ENCODE measurements at places on chromosomes 1 and 21.

GRCh38 chr1:33623811-33624210 is 151.4 kb downstream of the ZSCAN20 start:
- no peak for DNase-seq

DNA sequence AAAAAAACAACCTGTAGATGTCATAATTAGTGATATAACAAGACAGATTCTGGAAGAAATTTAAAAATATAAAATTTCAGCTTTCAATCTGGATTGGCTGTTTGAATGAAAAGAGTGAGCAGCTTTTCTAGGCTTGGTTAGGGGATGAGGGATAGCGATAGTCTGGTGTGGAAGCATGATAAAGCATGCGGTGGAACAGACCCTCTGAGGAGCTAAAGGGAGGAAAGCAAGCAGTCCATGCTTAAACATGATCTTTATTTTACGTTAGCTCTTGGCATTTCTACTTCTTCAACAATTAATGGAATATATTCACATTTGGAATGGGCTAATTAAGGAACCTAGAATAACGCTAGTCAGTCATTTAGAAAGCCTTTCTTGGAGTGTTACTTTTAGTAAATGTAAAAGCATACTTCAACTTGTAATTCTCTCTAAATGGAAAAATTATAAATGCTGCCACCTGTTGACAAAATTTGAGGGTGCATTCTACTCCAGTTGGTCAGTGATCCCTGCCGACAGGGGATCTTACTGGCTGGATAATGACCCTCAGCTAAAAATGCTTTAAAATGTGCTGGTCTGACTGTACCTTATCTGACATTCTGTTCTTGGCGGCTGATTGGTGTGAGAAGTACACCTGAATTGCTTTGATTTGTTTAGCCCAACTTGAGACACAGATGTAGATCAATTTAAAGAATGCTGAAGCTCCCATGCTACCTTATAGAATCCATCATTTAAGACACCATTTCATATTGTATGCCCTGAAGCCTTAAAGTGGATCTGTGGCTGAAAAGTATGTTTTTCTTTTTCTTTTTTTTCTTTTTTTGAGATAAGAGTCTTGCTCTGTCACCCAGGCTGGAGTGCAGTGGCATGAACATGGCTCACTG is 61.2 kb downstream of the AK4 start:
- DNase-seq: no peak

DNA sequence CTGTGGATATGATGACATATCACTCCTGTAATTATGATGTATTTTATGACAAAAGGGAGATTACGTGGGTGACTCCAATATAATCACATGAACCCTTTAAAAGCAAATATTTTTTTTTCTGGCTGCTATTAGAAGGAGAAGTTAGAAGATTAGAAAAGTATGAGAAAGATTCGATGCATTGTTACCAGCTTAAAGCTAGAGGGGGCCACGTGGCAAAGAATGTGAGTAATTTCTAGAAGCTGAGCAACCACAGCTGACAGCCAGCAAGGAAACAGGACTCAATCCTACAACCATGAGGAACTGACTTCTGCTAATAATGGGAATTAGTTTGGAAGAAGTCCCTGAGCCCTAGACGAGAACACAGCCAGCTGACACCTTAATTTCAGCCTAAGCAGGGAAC is 56.3 kb upstream of the C1orf87 start:
- DNase-seq: no peak

DNA sequence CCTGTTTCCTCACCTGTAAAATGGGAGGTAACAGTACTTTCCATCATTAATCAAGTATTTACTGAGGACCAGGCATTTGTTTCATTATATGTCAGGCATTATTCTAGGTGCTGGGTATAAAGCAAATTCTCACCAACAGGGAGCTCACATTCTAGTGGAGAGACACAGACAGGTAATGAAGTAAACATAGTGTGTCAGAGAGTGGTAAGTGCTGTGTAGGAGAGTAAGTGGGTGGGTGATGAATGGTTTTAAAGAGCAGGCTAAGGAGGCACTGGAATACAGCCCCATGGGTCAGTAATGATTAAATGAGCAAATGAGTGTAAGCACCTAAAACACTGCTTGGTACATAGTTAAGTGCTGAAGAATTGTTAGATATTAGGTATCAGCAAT is 60.4 kb downstream of the DNTTIP2 start:
- no peak for DNase-seq

DNA sequence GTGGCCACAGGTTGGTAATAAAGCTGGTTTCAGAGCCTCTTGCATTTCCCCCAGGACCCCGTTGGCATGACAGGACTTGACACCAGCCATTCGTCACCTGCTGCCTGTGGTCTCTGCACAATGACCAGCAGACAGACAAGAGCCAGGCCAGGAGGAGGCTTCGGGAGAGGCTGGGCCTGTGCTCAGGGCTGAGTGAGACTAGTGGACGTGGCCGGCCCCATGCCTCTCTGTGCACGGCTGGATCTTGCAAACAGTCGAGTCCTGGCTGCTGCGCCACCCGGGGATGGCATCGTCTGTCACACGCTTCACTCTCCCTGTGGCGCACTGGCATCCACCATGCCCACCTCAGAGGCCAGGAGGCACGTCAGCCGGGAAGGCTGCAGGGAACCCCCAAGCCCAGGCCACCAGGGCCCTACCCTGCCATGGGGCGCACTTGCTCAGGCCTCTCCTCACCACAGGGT is 177.4 kb upstream of the ARHGEF16 start:
- no peak for DNase-seq

DNA sequence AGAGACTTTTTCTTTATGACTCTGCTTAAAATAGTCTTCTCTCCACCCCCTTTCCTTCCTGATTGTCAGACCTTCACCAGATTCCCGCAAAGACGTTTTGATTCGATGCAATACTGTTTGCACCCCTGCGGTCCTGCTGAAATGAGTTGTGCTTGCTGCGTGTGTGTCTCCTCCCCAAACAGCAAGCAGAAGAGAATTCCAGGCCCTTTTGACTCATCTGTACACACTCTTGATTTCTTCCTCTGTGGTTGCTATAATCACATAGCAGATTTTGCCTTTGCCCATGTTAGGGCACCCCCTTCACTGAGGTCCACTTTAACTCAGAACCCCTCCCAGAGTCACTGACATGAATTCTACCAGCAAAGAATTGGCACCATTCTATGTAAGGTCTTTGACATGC is 136.5 kb downstream of the ZZZ3 start:
- DNase-seq: no peak

DNA sequence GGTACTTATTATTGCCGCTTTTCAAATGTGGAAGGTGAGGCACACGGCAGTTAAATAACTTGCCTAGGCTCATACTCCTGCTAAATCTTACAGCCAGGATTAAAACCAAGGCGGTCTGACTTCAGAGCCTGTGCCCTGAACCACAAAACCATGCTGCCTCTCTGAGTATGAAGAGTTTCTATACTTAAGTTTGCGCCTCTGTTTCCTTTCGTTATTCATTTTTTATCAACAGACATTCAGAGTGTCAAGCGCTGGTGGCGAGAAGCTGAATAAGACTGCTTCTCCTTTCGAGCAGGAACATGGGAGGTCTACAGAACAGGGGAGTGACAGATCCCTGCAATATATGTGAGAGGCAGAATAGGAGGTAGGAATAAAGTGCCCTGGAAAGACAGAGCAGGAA is 96.0 kb upstream of the DUSP10 start:
- no peak for DNase-seq

DNA sequence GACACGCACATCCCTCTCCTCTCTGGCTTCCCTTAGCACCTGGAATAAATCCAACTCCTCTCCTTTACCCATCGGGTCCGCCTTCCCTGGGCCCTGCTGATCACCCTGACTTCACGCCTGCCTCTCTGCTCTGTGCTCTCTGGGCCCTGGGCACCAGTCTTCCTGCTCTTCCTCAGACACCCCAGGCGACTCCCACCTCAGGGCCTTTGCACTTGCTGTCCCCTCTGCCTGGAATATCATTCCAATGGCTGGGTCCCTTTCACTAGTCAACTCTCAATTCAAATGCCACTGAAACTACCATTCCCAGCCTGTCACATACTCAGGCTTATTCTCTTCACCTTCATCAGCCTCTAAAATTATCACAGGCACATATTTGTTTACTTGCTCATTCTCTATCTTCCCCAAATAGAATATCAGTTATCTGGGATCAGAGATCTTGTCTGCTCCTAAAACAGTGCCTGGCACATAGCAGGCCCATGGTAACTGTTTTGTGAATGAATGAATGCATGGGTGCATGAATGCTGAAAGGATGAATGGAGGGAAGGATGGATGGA is 27.2 kb upstream of the SELENON start:
- no peak for DNase-seq

DNA sequence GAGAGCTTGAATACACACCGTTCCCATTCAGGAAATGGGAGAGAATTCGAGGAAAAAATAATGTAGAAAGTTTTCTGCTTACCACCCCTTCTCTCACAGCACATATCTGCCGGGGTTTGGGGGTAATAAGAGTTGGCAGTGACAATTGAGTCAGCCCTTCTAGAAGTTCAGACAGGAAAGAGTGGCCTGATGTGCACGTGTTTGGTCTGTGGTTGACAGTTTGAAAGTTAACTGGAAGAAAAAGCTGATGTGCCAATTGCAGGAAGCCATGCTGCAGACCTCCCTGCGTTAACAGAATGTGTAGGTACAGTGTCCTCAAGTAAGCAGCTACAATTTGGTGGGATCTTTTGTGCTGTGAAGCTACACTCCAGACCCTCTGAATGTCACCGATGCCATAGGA is 50.9 kb downstream of the DHX9 start:
- no peak for DNase-seq

GRCh38 chr1:113109908-113110554 is 37.0 kb downstream of the LRIG2 start:
- DNase-seq: no peak

DNA sequence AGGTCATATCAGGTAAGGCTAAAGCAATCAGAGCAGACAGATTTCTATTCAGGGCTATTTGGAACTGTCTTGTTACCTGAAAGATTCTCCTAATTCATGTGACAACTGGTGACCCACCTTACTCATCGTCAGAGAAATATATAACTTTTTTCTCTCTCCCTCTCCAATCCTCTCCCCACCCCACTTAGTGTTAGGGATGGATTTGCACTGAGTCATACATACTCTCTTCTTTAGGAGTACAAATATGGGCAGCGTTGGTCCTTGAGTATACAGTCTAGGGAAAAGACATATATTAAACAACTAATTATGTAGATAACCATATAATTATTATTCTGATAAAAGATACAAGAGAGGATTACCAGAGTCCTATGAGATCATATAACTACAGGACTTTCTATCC is 246.3 kb downstream of the HHIPL2 start:
- no peak for DNase-seq

DNA sequence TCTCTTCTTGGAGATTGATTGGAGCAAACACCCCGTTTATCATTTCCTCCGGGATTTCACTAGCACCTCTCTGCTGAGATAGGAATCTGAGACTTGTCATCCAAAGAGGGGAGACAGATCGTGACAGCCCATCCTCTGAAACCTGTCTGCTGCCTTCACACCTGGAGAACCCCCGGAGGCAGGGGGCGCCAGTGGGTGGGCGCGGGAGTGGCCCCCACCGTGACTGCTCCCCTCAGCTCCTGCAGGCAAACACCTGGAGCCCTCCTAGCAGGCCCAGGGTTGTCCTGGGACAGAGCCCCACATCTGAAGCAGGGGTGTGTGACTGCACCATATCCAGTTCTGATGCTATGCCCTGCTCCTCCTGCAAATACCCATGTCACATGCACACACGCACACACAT is 209.5 kb upstream of the POU3F1 start:
- DNase-seq: no peak

DNA sequence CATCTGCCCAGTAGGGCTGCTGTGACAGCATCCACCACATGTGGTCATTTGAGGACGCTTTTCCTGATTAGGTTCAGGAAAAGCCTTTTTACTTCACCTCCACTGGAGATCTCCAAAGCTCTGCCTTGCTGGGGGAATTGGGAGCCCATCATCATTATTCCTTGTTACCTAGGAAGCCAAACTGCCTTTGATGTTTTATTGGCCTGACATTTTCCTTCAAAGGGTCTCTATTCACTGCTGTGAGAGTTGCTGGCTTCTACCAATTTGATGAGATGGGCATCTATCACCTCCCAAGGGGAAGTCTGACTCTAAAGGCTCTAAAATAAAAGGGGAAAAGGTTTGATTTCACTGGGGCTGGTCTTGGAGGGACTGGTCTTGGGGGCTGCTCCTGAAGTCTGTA is 678.6 kb downstream of the PTPRU start:
- DNase-seq: no peak

- DNase-seq: no peak
Measured at GRCh38 chr1:96804648-96805047, 83.1 kb downstream of the PTBP2 start.

DNA sequence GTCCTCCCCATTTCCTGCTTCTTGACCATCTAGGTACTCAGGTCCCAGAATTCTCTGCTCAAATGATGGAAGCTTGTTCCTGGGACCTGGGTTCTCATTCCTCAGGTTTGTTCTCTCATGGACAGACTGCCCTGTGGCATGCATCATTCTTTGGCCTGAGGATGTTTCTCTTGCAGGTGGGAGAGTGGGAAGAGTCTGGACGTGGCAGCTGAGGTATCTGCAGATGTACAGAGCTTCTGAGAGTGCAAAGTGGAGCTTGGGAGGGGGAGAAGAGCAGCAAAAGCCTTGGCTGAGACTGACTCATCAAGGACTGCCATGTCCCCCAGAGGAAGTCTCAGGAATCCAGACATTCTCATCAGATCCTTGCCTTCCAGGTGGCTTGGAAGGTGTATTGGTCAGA is 63.1 kb downstream of the HSPA13 start:
- DNase-seq: no peak

DNA sequence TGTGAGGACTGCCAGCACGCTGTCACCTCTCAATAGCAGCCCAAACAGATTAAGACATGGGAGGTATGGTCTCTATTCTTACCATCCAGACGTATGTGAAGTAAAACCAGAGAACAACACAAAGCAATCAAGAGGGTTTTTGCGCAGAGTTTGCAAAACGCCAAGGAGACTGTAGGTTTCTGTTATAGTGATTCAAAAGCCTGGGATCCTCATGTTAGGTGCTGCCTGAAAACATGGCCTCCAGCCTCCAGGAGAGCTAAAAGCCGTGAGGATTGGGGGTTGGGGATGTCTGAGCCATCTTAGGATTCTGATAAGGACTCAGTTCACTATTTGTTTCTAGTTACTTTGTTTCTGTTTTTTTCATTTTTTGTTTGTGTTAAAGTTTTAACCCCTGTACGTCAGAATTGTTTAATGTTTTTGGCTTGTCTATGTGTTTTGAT is 4.2 kb upstream of the CCT8 start:
- no peak for DNase-seq
